ENCODE measurements at places on chromosomes 1 and 21.

DNA sequence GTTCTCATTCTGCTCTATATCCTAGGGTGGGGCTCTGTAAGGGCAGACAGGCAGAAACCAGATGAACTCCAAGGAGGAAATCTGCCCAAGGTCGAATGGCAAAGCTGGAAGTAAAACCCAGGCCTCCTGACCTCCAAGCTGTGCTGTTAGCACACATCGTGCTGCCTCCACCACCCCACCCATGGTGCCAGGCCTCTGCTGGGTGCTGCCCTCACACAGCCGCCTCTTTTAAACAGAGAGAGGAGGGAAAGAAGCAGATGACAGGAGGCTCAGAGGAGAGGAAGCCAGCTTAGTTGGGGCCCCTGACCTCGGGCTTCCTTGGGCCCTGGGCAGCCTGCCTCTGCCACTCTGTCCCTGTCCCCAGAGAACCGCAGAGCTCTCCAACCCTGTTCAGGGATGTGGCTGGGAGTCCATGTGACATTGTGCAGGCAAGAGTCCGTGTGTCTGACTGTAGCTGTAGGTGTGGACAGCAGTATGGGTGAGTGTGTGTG lies 1.1 kb downstream of the SYNC start:
- no peak for DNase-seq

- DNase-seq = no peak
Measured at GRCh38 chr1:30638811-30639210, 84.6 kb downstream of the MATN1 start.

DNA sequence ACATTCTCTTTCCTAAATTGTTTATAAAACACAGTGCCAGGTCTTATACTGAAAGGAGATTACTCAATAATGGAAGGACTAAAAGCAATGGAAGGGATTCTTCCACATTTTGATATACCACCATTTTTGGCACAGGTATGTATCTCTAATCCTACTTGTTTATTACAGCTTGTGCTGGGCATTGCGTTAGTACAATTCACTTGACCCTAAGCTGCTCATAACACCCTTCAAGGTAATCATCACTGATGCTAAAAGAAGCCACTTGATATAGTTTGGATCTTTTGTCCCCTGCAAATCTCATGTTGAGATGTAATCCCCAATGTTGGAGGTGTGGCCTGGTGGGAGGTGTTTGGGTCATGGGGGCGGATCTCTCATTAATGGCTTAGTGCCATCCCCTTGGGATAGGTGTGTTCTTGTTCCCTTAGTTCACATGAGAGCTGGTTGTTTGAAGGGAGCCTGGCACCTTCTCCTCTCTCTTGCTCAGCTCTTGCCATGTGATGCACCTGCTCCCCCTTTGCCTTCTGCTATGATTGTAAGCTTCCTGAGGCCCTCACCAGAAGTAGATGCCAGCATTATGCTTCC lies 71.1 kb downstream of the NIBAN1 start:
- no peak for DNase-seq

- no peak for DNase-seq
Measured at GRCh38 chr1:57467830-57468229, 44.0 kb upstream of the DAB1 start.

DNA sequence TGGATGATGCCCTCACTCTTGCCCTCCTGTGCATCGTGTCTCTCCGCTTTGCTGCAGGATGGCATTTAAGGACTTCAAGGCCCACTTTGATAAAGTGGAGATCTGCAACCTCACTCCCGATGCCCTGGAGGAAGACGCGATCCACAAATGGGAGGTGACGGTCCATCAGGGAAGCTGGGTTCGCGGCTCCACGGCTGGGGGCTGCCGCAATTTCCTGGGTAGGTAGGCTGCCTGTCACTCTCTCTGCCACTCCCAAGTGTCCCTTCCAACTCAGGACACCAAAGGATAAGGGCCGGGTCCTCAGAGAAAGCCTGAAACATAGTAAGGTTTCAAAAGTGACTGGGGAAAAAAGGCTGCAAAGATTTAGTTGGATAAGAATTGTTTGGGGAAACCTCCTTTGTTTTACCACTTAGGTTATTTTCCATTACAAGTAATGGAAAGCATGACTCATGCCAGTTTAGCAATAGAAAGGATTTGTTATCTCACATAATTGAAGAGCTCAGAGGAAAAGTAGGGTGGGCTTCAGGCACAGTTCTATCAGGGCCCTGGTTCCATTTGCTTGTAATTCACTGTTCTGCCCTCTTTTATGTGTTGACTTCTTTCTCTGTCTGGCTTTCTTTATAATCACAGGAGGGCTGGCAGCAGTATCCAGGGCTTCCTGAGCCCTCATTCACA lies 31.9 kb downstream of the CAPN9 start:
- no peak for DNase-seq

- DNase-seq = peak; percentile 8
Measured at GRCh38 chr1:66695116-66695515, 57.1 kb upstream of the DYNLT5 start.

DNA sequence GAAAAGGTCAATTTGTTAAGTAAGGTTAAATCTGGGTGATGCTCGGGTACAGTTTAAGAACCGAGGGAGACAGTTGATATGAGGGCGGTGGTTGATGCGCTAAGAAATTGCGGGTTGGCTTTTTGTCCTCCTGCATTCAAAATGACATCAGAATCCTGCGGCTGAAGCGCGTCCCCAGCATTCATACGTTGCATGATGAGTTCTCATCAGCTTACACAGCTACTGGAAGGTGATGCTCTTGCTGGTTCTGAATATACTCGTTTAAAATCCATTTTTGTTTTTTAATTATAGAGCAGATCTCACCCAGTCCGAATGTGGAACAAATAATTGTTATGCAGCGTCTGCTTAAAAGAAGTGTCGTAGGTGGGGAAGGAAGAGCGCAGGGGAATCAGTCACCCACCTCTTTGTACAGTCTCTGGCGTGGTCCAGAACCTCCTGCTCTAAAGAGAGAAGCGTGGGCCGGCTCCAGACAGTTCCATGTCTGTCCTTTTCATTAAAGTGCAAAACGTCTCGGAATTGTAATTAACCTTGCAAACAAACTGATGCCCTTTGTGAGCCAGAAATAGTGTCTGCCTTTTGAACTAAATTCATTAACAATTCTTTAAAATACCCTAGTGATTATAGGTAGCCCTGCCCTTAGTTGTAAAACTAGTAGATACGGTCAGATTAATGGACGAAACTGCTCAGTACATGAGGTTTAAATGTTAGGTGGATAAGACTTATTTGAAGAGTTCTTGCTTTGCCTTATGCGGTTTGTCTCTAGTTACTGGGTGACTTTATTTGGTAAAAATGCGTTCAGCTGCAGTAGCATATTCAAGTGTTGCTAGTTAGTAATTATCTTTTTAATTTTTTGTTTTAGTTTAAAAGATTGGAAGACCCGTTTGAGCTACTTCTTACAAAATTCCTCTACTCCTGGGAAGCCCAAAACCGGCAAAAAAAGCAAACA lies 741 bp downstream of the RGS2 start:
- DNase-seq = peak; percentile 8

- DNase-seq = no peak
Measured at GRCh38 chr1:223208164-223209076, 65.4 kb upstream of the TLR5 start.

DNA sequence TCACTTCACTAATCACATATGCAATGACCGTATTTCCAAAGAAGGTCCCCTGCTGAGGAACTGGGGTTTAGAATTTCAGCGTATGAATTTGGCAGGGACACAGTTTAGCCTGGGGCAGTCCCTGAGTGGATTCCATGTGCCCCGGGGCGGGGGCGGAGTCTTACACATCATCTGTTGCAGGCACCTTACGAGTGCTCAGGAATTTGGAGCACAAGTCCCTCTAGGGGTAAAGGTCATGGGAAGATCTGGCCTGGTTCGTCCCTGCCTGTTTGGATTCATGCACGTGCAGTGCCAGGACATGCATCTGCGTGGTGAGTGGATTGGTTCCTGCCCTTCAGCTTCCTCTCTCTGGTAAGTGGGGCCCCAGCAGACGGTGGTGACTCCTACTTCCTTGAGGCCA lies 208.3 kb upstream of the C1orf174 start:
- DNase-seq = no peak

All from neuronal stem cell (in vitro differentiated cells).